MM.1S (cell line): ENCODE measurements at places on chromosomes 11 and 22.

- no peak for DNase-seq
These were observed 35.2 kb upstream of the RIC3 start for GRCh38 chr11:8204025-8204424.

GRCh38 chr11:133501643-133502539, 30.4 kb downstream of the OPCML start:
- DNase-seq = no peak

DNA sequence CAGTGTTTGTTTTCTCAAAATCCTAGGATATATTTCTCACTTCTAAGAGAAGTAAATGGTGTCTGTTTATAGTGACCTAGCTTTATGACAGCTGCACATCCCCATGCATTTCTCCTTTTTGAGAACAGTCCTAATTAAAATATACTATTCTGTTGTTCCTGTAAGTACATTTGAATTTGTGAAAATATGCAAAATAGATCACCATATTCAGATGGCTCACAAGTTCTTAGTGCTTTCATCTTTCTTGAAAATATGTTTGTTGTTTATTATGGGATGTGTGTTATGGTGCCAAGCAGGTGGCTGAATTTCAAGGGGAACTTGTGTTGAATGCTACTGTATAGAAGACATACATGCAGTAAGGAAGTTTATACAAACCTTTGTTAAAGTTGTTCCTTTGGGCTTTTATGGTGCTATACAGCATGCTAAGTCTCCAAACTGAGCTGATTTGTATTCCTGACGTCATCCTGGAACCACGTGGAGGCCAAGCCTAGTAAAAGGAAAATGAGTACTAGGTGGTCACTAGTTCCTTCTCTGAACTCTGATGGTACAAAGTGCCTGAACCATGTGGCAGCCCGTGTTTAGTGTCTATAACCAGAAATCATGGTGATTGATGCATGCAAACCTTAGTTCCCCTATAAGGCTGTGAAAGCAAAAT, 7.8 kb upstream of the VSTM5 start:
- DNase-seq = no peak

- DNase-seq = no peak
These were observed 48.8 kb downstream of the OSBP2 start for GRCh38 chr22:30743257-30744020.

- no peak for DNase-seq
These were observed 1.9 kb upstream of the OR9Q2 start for GRCh38 chr11:58186938-58187337.

- DNase-seq = no peak
These were observed 3.8 kb downstream of the BID start for GRCh38 chr22:17770180-17771077.
